Stimulated activated memory B cell treated with anti-CD40 and anti-IgM and Interleukin-4, amounts not matched to agents 10 μg/mL and 1 μg/mL and 100 μg/mL, for 72 hours (primary cell): ENCODE measurements at places on chromosomes 7 and 10.
A peak's percentile ranks its signal among the peaks of the same experiment; 100 is the strongest.

DNA sequence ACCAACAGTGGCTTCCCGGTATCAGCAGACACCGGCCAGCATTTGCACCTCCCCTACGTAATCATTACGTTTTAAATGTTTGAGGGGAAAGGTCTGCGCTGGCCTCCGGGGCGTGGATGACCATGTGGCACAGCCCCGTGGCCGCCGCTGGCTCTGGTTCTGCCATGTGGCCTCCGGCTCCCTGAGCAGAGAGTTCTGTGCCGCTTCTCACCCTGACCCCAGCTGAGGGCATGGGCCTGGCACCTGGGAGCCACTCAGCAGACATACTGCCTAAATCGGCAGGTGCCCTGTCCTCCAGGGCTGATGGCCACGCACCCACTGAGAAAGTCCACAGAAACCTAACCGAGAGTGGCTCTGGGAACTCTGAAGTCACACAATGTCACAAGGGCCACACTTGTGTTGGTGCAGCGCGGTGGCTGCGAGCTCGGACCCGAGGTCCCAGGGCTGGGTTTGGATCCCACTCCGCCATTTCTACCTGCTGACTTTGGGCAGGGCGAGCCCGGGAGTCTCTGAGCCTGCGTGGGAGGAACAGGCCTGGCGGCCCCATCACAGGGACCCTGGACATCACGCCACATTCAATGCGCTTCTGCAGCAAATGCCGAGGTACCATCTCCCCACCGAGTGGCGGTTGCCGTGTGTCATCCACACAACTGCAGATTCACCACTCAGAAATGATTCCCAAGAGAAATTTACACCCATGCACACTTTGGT lies 25.3 kb downstream of the CFAP46 start:
- ATAC-seq = no peak

GRCh38 chr7:94509887-94510581 lies 425 bp downstream of the CASD1 start:
- peak; percentile 90 for ATAC-seq

DNA sequence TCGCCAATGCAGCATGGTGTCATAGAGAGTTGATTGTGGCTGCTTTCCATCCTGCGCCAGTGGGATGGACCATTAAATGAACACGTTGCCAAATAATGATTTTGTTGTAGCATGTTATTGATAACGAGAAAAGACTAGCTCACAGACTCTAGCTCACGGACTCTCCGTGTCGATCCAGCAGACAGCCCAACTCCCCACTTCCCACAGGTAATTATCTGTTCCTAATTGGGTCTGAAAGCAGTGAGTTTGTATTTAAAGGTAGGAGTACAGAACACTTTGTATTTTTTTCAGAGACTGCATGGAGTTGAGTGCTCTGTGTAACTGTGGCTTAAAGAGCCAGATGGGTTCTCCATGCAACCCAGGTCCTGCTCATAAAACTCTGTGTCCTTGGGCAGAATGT lies 1250.5 kb downstream of the TYW1 start:
- ATAC-seq = no peak

- ATAC-seq = no peak
Measured at GRCh38 chr10:105644091-105644490, 1003.0 kb downstream of the SORCS3 start.

DNA sequence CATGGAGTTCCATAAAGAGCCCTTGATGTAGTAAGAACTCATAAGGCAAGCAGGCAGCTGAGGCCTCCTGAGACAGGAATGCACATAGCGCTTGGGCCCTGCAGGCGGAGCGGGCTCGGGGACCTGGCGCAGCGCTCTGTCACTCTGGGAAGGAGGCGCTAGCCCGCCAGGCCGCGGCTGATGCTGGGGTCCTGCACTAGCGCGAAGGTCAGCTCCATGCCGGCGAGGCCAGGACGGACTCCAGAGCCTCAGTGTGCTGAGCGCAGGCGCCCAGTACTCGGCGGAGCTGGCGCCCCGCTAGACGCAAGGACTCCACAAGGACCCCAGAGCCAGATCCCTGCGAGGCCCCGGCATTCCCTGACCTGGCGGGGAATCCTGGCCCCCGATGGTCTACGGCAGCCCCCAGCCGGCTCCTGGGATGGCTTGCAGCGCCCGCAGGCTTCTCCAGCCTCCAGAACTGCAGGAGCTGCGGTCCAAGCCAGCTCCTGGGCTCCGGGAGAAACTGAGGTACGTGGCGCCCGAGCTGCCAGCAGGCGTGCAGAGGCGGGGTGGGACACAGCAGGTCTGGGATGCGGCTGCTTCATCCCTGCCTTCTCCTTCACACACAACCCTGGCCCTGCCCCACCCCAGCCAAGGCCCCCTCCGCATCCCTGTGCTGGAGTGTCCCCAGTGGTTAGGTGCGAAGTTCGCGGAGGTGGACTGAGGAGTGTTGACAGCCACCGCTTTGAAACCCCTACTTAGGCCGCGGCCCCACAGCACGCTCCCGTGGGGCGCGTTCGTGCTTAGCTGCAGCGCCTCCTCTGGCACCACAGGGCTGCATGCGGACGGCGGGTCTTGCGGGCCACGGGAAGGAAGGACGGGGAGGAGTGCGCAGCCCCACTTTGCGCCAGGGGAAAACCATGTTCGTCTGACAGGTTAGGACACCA lies 761.5 kb upstream of the POM121L12 start:
- ATAC-seq = no peak

- ATAC-seq = no peak
Measured at GRCh38 chr10:57799625-57800024, 468.1 kb downstream of the IPMK start.

DNA sequence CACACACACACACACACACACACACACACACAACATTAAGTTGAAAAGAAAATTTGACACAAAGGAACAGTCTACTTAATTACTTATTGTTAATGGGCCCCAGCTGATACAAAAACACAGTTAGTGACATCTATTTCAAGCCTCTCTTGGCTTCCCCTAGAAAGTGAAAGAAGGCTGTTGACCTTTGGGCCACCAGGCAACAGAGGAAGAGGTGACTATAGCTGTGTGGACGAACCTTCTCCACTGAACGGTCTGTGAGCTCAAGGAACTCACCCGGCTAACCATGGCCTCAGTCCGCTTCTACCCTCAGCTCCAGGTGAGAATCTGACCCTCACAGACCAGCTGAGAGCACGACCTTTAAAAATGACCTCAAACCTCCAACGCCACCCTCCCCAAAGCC lies 32.9 kb upstream of the CALN1 start:
- peak; percentile 43 for ATAC-seq

GRCh38 chr7:124781418-124781817 lies 15.8 kb upstream of the GPR37 start:
- ATAC-seq = peak; percentile 24

- no peak for ATAC-seq
Measured at GRCh38 chr7:41887416-41887815, 184.5 kb upstream of the INHBA start.

DNA sequence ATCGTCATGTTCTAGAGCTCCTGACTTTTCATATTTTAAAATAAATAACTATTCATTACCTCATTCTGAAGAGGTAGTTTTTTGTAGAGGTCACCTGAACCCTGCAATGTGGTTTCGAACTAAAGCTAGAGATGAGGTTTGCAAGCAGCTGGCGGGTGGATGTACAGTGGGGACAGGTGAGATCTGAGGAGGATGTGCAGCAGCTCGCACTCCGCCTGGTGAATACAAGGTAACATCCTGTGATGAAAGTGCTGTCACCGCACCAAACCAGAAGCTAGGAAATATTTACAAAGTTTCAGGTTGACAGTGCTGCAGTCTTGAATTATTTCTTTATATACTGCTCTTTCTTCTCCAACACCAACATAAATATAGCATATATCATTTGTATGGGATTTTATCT lies 26.5 kb downstream of the NDUFB2 start:
- ATAC-seq = no peak

- ATAC-seq = no peak
Measured at GRCh38 chr7:78197447-78197846, 398.9 kb downstream of the PHTF2 start.

DNA sequence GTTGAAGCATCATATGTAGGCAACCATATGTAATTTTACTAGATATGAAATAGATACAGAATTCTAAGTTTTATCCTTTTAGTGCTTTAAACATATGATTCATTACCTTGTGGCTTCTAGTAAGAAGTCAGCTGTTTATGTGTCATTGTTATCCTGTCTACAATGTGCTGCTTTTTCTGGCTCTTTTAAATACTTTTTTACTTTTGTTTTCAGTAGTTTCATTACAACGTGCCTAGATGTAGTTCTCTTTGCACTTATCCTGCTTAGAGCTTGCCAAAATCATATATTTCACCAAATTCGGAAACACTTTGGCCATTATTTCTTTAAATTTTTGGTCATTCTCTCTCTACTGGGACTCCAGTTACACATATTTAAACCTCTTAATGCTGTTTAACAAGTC lies 26.4 kb downstream of the YAE1 start:
- no peak for ATAC-seq

DNA sequence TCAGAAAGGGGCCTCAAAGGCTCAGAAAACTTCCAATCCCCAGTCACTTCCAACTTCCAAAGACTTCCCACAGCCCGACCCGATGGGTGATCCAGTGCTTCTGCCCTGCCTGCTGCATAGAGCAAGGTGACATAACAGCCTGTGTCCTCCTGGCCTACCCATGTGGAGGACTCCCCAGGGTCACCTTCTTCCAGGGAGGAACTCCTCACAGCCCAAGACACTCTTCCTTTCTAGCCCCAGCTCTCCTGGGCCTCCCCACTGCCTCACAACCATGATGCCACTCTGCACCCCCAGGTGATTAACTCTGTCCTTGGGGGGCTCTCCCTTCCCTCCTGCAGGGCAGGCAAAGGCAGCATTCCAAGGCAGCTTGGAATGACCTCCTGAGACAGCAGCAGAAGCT lies 158.4 kb upstream of the PDE1C start:
- ATAC-seq = no peak
